CD4-positive, alpha-beta T cell treated with Interleukin-6 at 100 ng/mL for 8 hours (primary cell): ENCODE measurements at places on chromosomes 2 and 18.
A peak's percentile ranks its signal among the peaks of the same experiment; 100 is the strongest.

DNA sequence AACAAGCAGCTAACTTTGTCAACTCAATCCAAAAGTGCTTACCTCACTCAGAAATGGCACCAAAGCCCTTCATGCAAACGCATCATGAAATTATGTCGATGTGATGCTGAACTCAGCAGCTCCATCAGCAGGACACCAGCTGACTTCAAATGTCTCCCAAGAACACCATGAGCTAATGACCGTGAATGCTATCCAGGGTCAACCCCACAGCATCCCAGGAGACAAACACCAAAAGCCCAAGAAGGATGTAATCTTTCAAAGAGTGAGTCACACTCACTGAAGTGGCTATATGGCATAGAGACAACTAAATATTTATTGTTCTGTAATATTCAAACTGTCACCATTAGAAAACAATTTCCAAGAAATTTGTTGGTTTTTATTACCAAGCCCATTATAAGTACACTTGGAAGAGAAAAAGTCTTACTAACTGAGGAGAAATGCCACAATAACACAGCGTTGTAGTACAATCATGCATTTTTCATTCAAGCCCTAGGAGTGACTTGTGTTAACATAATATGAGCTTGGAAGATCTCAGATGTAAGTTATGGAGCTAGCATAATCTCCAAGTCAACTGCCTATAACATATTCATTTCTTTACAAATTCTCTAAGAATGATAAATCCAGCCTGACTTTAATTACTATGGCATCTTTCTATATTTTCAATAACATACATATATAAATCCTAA lies 165.0 kb upstream of the CCDC68 start:
- no peak for DNase-seq

- peak; percentile 22 for DNase-seq
These were observed 67.7 kb downstream of the PDCL3 start for GRCh38 chr2:100630473-100630977.

DNA sequence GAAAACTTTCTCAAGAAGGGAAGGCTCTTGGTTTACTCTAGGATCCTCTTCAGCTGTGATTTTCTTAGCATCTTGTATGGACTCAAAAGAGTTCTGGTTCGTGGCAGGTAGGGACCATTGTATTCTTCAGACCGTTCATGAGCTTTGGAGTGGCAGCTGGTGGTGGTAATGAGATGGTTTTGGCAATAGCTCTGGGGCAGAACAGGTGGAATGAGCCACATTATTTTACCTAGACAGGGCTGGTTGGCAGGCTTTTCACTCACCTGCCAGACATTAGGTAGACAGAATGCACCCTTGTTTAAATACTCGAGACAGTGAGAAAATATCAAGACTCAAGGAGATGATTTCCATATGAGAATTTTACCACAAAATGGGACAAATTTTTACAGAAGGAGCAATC lies 26.2 kb upstream of the MGAT5 start:
- DNase-seq, result no peak

GRCh38 chr18:21853016-21853415 lies 112.4 kb downstream of the MIB1 start:
- no peak for DNase-seq

GRCh38 chr2:57878171-57878865 lies 168.3 kb upstream of the VRK2 start:
- no peak for DNase-seq

DNA sequence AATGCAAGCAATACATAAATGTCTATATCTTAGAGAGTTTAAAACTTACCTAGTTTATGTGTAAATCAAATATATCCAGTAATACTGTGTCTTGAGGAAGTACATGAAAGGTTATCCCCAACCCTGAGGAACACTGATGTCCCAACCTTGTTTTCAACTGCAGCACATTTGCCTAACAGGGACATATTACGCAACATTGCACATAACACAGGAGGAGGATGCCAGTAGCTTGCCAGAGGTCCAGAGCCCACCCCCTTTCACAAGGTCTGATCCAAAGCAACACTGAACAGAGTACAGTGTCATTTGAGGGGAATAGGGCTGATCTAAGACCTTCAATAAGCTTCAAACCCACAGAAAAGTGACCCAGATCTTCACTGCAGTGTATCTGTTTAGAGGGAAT lies 678.5 kb downstream of the ARHGAP15 start:
- no peak for DNase-seq

DNA sequence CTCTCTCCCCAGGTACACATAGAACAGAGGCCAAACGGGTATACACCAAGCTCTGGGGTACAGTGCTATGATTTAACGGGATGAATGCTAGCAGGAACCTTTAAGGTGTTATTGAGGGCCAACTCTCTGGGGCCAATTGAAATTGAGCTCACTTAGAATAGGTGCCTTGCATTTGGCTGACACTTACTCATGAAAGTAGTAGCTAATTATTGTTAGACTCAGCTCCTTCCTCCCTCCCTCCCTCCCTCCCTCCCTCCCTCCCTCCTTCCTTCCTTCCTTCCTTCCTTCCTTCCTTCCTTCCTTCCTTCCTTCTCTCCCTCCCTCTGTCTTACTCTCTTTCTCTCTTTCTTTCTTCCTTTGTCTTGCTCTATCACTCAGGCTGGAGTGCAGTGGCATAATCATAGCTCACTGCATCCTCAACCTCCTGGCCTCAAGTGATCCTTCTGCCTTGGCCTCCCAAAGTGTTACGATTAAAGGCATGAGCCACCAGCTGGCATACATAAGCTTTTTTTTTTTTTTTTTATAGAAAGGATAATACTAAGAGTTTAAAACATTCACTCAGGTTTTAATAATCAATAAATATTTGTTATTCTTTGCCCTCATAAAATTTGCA lies 95.7 kb downstream of the TTC27 start:
- no peak for DNase-seq

DNA sequence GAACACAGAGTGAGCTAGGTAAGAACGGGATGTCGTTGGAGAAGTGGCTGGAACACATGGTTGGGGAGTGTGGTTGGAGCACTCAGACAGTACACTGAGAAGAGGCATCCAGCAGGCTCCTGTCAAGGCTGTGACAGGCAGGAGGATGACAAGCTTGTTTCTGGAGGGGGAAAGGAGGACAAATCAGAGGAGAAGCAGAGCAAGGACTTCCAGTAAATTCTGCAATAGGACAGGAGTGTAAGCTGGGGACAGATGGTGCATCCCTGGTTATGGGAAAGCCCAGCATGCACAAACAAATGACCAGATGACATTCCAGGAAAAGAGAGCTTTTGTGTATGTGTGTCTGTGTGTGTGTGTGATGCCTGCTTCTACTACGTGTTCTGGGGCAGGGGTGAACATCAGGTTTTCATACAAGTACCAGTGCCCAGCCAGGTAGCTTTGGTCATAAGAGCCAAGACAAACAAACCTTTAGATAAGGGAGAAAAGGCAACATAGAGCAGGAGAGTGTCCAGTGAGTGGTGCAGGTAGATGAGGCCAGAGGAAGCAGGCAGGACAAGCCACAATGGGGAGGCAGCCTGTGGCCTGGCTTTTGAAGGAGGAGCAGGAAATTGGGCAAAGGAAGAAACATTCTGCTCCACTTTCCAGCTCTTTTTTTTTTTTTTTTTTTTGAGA lies 32.1 kb upstream of the MAPK4 start:
- DNase-seq, result no peak

DNA sequence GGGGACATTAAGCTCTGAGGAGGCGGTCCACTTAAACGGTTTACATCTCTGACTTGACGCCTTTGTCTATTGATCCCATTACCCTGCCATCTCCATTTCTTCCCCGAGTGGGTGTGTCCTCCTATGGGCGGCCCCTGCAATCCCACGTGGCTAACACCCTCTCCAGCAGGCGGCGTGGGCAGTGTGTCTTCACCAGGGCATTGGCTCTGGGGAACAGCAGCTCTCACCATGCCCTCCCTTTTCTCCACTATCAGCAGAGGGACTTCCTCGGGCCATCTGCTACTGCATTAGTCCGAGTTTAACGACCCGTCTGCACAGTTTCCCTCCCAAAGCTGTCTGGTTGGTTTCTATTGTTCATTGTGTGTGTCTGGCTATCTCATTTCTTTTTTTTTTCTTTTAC lies 511.9 kb upstream of the NRP2 start:
- DNase-seq, result no peak
